ENCODE measurements at places on chromosomes 11 and 22.

GRCh38 chr11:72989727-72990126, 152.4 kb downstream of the FCHSD2 start:
- no peak for DNase-seq

- no peak for DNase-seq
These were observed 10.6 kb upstream of the DGKZ start for GRCh38 chr11:46336563-46337180.

GRCh38 chr11:120391854-120392253, 55.6 kb downstream of the ARHGEF12 start:
- DNase-seq, result no peak

DNA sequence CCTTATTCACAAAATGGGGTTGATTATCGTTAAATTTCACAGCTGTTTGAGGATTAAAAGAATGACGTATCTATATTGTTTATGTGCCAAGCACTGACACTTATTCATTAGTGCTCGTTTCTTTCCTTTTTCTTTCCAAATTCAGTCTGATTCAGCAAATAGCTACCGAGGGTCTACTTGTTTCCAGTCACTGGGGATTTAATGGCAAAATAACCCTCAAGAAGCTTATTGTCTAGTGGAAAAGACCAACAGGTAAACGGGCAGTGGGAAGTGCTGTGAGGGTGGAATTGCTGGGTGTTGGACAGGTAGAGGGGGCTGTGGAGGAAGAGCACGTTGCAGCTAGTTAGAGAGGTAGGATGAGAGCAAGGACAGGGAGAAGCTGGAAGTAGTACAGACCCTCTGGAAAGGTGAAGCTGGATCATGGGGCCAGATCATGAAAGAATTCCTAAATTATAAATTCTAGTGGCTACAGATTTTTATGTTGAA, 48.3 kb upstream of the BIRC3 start:
- DNase-seq, result no peak

GRCh38 chr11:61145228-61146005, 15.8 kb downstream of the VPS37C start:
- DNase-seq, result no peak

DNA sequence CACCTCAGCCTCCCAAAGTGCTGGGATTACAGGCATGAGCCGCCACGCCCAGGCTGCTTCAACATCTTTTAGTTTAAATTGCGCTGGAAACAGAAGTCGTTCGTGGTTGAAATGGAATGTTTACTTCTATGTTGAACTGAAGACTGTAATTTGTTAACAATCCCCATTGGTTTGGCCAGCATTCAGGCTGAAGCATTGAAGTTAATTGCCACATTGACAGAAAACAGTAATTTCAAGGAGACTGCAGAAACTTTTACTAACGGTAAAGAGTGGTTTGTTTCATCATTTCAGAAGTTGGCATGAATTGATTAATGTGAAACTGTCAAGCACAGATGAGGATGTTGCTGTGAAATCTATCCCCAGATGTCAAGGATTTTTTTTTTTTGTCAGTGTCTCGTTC, 14.2 kb downstream of the AP5B1 start:
- DNase-seq, result no peak

DNA sequence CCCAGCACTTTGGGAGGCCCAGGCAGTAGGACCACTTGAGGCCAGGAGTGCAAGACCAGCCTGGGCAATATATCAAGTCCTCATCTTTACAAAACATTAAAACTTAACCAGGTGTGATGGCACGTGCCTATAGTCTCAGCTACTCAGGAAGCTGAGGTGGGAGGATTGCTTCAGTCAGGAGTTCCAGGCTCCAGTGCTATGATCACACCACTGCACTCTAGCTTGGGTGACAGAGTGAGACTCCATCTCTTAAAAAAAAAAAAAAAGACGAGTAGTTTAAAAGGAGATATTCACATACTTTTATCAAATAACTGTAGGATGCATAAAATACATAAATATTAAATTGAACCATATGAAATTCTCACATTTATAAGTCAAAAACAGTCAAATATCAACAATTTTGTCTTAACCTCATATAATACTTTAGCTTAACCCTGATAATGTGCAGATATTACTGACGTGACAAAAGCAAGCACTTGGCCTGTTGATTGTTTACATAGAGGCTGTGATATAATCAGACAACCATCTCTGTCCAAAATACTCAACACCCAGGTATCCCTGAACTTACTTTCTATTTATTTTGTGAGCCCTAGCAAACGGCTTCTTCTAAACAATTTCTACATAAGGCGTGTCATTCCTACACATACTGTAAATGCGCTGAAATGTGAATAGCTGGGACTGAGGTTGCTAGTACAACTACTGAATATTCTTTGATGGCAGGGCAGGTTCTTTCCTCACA, 57.0 kb downstream of the PRCP start:
- no peak for DNase-seq

- DNase-seq, result no peak
These were observed 21.3 kb downstream of the OR51F1 start for GRCh38 chr11:4748438-4748837.

GRCh38 chr11:133724116-133724515, 121.2 kb downstream of the SPATA19 start:
- no peak for DNase-seq
